Neural crest cell (in vitro differentiated cells): ENCODE measurements at places on chromosomes 5 and 9. TPM values are rescaled to one million over a fixed set of nuclear protein-coding genes. Genes with fewer than 3 reads are reported as not detected.

DNA sequence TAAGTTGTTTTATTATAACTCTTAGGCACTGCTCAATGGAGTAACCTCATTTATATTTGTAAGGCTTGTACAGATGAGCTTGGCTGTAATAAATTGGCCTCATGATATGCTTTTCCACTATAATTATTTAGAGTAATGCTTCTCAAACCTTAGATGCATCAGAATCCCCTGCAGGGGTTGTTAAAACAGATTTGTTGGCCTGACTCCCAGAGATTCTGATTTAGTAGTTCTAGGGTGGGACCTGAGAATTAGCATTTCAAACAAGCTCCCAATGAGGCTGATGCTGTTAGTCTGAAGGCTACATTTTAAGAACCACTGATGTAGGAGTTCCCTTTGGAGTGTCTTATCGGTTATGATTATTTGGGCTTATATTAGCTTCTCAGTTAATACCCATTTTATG lies 38.2 kb upstream of the ARSB start:
- DNase-seq: no peak

GRCh38 chr9:10843151-10843550 lies 230.3 kb upstream of the PTPRD start:
- DNase-seq: no peak

Gene MEGF9
- total RNA-seq: 22.2 and 23.3 TPM in 2 replicates

GRCh38 chr5:149288436-149288835 lies 16.8 kb downstream of the AFAP1L1 start:
- DNase-seq: no peak

GRCh38 chr5:124747791-124748686 lies 1.6 kb upstream of the ZNF608 start:
- no peak for DNase-seq

GRCh38 chr5:136101884-136102283 lies 30.8 kb upstream of the SMAD5 start:
- DNase-seq: no peak

Gene ACOT12
- total RNA-seq: not detected in 2 replicates

DNA sequence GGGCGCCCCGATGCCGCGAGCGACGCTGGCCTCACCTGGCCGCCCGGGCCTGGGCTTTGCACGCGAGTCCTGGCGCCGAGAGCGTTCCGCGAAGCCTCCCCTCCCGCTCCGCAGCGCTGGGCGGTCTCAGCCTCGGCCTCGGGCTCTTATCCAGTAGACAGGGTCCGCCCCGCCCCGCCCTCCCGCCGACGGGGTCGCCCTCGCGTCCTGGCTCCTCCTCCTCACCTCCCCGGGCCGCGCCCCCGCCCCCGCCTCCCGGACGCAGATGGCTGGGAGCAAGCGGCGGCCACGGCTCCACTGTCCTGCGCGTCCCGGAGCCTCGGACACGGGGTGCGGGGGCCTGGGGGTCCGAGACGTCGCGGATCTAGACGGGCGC lies at the start of gene SLC6A3:
Gene SLC6A3, minus strand, starts transcription at position 128 of the 376 bp plus-strand sequence. CDS start 2,243 bp downstream, outside the sequence.
- peak; percentile 61 for DNase-seq

Gene GALNT12
- 4.6 and 4.9 TPM in 2 replicates for total RNA-seq
